ENCODE measurements at places on chromosomes 6 and 20.

- no peak for DNase-seq
These were observed 103.3 kb downstream of the ANKS1A start for GRCh38 chr6:34992376-34992775.

- no peak for DNase-seq
These were observed 4.3 kb downstream of the VAPB start for GRCh38 chr20:58393299-58393698.

DNA sequence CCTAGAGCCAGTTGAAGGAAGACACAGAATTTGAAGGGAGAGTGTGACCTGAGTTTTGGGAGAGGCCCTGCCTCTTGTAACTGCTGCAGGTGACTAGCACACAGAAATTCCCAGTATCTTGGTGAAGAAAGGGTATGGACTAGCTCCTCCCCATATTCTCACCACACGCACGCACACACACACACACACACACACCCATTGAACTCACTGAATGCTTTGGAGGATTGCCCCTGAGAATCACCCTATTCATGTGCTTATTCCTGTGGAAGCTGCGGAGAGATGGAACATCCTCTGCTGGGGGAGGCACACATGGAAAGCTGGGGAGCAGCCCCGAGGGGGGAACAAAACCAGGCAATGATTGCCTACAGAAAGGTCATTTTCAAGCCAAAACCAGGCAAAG is 6.2 kb upstream of the LMBRD1 start:
- no peak for DNase-seq

DNA sequence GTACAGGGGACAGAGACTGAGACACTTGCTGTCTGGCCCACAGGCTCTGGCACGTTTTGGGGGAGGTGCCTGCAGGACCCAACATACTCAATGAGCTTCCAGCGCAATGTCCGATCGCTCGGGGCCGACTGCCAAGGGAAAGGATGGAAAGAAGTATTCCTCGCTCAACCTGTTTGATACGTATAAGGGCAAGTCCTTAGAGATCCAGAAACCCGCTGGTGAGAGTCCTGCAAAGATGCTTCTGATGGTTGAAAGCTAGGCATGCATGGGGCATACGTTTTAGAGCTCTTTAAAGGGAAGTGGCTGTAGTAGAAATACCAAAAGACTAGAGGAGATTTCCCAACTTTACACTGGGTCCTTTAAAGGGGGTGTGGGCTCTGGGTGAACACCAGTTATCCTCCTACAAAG is 2.2 kb downstream of the PRRC2A start:
- no peak for DNase-seq

- no peak for DNase-seq
These were observed 39.8 kb downstream of the PRDM1 start for GRCh38 chr6:106125925-106126435.

DNA sequence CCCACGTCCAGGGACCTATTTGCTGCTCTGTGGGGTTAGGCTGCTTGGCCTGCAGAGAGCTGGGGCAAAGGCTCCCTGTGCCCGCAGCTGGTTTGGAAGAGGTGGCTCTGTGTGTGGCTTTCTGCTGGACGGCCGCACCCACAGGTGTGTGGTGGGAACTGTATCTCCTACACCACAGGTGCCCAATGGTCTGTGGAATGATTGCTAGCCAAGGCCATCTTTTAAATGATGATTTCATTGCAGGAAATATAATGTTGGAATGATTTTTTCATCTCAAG is 178.4 kb downstream of the DLL1 start:
- DNase-seq, result no peak

- DNase-seq, result no peak
These were observed 115.6 kb upstream of the PTPN1 start for GRCh38 chr20:50394569-50394968.

- DNase-seq, result no peak
These were observed 121.9 kb upstream of the ZFP64 start for GRCh38 chr20:52313341-52313963.

DNA sequence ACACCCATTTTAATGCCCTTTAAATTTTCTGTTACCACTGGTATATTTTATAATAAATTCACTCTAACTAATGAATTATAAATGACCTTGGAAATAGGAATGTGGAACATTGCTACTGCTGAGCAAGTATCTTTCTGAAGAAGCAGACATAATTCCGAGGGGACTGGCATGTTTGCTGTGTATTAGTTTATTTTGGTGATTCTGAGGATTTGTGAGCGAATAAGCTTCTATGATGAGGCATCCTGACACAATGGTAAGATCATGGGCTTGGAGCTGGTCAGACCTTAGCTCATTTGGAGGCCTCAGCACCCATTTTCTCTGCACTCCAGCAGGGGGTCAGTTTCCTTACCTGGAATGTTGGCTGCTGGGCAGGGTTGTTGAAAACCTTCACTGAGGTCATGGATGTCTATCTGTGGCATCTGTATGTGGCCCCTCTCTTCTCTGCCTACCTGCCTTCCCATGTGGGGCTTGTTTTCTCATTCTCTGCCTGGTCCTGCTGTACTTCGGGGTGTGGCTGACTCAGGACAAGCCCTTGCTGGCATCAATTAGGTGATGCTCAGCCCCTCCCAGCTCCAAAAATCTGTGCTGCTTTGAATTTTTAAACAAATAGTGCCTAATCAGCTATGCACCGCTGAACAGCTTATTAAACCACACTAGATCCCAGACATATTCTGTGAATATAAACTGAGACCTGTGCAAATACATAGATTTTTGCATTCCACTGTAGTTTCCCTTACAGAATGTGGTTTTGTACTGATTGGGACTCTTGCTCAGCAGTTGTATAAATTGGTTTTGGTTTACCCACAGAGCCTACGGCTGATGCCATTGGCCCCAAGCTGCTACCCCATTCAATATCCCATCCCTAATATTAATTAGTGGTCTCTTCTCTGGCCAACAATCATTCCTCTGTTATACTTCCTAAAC is 10.7 kb downstream of the ARID1B start:
- DNase-seq, result no peak
